ENCODE measurements at places on chromosomes 3 and 15.

GRCh38 chr3:113079218-113079961, 88.6 kb downstream of the GTPBP8 start:
- no peak for DNase-seq

GRCh38 chr15:66169023-66169422, 84.5 kb downstream of the MEGF11 start:
- DNase-seq, result no peak

DNA sequence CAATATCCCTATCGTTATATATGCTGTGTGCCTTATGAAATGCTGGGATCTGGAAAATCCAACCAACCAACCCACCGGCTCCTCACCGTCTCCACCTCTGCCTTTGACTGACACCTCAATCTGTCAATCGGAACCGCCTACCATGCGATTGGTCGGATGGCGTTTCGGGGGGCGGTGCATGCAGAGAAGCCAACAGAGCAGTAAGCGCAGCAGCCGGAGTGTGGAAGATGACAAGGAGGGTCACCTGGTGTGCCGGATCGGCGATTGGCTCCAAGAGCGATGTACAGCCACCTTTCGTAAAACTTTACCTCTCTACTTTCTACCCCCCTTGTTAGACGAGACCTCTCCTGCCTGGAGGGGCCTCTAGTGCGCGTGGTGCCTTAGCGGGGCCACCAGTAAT, 6.3 kb downstream of the CLK3 start:
- no peak for DNase-seq

DNA sequence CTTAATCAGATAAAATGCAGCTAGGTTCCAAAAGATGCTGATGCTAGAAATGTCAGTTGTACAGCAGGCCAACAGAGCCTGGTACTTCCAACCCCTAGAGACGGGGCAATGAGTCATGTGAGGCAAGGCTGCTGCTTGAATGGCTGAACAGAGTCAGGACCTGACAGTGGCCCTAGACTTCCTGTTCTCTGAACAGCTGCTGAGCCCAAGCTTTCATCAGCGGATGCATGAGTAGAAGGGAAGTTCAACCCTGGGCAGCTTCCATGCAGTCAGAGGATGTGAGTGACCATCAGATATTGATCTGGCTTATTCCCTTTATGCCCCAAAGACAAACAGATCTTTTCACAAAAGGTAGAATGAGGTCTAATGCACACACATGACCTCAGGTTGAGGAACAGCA, 282.9 kb upstream of the COL8A1 start:
- no peak for DNase-seq

DNA sequence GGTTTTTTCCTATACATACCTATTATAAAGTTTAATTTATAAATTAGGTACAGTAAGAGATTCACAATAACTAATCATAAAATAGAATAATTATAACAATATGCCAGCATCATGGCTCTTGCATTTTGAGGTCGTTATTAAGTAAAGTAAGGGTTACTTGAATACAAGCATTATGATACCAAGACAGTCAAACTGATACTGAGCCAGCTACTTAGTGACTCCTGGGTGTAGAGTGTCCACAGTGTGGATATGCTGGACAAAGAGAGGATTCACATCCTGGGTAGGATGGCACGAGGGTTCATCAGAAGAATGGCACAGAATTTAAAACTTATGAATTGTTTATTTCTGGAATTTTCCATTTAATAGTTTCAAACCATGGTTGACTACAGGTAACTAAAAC, 157.2 kb upstream of the IL12A start:
- DNase-seq, result no peak

DNA sequence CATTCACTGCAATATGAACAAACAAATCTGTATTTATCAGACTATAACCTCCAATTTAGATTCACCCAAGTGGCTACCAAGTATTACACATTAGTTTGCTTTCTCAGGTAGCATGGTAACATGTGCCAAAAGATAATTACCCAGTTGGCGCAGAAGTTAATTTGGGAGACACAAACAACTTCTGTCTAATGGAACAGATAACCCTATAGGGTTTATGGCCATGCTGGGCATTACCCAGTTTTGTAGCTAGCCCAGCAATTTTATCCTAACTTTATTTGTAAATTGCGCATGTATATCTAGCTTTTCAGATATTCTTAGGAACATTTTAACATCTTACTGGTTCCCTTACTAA, 780 bp downstream of the RPL22L1 start:
- DNase-seq, result no peak

GRCh38 chr3:78668302-78668701, 1099.5 kb downstream of the ROBO1 start:
- no peak for DNase-seq

- peak; percentile 38 for DNase-seq
These were observed 70.1 kb downstream of the UQCC5 start for GRCh38 chr3:52606373-52607085.

DNA sequence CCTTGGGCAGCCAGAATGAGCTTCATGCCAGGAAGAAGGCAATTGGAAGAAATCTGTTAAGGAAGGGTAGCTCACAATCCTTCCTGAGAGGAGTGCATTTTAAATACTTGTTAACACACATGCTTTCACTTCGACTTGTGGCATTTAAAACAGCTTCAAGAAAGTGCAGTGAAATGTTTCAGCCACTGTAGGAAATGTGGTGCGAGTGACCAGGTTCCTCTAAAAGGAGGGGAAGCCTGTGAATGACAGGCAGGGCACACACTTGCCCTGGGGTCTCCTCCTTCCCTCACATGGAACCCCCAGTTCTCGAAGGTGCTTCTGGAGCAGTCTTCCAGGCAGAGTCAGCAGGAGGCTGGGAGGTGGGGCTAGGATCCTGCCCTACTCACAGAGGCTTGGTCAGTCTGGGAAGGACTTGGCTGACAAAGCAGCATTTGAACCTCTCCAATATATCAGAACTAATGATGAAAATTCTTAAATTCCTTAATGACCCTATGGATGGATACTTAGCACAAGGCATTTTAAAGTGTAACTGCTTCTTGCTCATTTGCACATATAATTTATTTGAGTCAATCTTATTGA, 358.6 kb downstream of the CHST2 start:
- no peak for DNase-seq

- DNase-seq, result peak; percentile 93
These were observed 458.4 kb upstream of the ADAMTS9 start for GRCh38 chr3:65146179-65146578.

- no peak for DNase-seq
These were observed 111.4 kb upstream of the CHL1 start for GRCh38 chr3:85180-85579.
